Sigmoid colon (tissue), 7 donors: ENCODE measurements at places on chromosomes 4 and X. TPM values are rescaled to one million over a fixed set of nuclear protein-coding genes. Genes with fewer than 3 reads are reported as not detected.

GRCh38 chr4:41541687-41542094 lies 3.7 kb downstream of the LIMCH1 start:
- DNase-seq: no peak

DNA sequence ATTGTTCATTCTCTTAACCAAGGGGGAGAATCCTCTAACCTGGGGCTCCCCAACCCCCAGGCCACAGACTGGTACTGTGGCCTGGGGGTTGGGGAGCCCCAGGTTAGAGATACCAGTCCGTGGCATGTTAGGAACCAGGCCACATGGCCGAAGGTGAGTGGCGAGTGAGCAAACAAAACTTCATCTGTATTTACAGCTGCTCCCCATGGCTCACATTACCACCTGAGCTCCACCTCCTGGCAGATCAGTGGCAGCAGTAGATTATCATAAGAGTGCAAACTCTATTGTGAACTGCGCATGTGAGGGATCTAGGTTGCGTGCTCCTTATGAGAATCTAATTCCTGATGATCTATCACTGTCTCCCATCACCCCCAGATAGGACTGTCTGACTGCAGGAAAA lies 957.2 kb upstream of the PRKX start:
- no peak for DNase-seq

DNA sequence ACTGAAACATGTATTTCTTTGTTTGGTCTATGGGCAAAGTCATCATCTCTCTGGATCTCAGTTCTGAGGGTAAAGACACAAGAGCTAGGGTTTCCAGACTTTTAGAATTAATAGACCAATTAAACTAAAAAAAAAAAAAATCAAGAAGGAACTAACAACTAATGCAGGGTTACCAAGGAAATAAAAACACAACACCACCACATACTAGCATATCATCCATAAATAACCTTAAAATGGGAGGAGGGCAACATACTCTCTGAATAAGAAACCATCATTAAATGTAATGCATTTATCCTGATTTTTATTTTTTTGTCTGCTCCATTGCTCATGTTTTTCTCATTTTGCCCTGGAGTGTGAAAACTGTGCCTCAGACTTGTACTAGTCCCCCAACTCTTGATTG lies 33.5 kb upstream of the KLF3 start:
- no peak for DNase-seq

- no peak for DNase-seq
These were observed 1002.3 kb downstream of the FAM133A start for GRCh38 chrX:94676285-94676684.

- DNase-seq: no peak
These were observed 54.3 kb downstream of the CHST7 start for GRCh38 chrX:46627711-46628419.

DNA sequence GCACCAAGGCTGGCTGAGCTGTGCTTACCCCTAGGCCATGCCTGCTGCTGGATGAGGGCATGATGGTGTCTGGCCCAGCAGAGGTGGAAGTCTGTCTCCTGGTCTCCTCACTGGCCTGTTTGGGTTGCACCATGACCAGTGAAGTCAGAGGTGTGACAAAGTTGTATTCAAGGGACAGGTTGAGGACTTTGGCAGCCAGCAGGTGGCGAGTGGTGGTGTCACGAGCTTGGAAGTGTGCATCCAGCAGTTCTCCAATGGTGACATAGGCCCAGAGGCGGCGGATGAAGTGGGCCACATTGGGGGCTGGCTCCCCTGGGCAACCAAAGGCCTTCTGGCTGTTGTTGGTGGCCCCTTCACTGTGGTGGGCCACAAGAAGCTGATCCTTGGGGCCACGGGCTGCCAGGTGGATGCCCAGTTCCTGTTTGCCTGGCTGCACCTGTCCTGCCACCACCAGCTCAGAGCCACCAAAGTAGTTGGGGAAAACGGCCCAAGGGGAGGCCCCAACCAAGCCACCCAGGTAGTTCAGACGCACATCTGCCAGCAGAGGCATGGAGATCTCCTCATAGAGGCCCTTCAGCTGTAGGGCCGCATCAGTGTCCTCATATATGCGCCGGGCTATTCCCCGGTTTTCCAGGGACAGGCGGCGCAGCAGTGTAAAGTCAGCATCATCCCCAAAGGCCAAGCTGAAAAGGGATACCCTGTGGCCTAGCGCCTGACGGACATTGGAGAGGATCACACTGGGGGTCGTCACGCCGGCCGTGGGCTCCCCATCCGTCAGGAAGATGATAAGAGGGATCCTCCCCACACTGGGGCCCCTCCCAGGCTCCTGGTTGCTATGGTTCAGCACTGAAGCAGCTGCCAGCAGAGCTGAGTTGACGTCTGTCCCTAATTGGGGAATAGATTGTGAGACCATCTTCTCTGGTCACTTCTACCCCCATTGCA lies 39.7 kb downstream of the ITIH6 start:
- DNase-seq: no peak

DNA sequence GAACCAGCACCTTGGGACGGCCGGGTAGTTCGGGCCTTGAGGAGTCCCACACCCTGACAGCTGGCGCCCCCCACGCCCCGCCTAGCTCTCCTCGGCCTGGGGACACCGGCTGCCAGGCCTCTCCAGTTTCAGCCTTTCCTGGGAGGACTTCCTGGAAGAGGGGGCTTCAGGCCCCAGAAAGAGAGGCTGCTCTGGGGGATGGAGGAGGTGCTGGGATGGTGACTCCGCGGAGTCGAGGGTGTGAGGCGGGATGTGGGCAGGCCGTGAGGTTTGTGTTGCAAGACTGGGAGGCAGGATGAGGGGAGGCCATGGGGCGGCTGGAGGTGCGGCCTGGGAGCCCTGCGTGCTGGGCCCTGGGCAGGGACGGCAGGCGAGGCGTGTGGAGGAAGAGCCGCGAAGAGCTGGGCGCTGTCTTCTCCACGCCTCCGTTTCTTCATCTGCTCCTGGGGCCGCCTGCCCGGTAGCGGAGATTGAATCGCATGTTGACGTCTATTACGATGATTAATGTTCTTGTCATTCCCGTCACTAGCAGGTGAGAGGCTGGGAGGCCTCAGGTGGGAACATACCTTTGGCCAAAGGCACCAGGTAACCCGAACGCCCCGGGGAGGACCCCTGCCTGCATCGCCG lies 918 bp upstream of the FGFRL1 start:
- peak; percentile 90 for DNase-seq

DNA sequence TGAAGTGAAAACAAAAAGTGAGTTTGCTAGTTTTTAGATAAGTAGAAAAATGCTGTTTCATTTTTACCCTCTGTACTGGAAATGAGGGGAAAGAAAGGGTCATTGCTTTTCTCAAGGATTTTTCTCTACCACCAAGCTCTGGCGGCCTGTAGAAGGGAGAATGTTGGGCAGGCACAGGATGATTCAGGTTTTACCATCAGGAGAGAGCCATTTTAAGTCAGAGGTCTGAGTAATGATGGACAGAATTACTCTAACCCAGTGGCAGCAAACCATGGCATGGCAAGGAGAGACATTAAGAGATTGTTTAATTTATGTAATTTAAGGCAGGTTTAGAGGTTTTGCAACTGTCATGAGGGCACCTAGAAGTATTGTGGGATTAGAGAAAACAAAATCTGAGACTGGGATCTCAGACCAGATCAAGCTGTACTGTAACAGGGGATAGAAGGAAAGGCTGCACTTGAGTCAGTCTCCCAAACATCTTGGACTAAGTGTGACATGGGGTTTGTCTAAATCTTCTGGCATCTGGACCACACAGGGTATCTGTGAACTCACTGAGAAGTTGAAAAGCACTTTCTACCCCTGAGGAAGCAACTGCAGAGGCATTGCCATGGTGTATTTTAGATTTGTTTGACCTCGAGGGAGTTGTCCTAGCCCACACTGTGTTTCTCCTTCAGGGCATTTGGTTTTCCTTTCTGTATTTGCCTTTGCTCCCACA lies 81.6 kb downstream of the BANK1 start:
- DNase-seq: no peak

DNA sequence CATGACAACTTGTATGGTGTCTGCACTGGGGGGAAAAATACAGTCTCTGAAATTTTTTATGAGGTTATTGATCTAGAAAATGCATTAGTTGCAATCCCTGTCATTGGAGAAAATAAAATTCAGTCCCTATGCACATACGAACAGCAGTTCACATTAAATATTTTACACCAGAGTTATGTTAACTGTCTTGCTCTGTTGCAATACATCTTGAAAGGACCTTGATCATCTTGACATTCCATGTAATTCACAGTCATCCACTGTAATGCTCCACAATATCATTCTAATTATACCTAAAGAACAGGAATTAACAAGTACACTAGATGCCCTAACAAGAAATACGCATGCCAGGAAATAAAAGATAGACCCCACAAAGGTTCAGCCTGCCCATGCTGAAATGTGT lies 934.6 kb upstream of the PCDH10 start:
- no peak for DNase-seq

GRCh38 chrX:105515561-105515960 lies 295.1 kb upstream of the TEX13A start:
- no peak for DNase-seq

DNA sequence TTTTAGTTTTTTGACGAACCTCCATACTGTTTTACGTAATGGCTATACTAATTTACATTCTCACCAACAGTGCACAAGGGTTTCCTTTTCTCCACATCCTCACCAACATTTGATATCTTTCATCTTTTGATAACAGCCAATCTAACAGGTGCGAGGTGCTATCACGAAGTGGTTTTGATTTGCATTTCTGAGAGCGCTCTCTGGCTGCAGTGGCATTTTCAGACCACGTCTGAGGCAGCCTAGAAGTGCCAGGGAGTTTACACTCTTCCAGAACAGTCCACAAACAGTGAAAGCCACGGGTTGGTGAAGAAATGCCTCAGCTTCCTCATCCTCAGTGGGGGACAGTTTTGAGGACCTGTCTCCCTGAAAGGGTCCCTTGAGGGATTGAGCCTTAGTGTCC lies 471.0 kb downstream of the BCOR start:
- DNase-seq: no peak

GRCh38 chrX:111352424-111352823 lies 59.6 kb downstream of the DCX start:
- peak; percentile 85 for DNase-seq

DNA sequence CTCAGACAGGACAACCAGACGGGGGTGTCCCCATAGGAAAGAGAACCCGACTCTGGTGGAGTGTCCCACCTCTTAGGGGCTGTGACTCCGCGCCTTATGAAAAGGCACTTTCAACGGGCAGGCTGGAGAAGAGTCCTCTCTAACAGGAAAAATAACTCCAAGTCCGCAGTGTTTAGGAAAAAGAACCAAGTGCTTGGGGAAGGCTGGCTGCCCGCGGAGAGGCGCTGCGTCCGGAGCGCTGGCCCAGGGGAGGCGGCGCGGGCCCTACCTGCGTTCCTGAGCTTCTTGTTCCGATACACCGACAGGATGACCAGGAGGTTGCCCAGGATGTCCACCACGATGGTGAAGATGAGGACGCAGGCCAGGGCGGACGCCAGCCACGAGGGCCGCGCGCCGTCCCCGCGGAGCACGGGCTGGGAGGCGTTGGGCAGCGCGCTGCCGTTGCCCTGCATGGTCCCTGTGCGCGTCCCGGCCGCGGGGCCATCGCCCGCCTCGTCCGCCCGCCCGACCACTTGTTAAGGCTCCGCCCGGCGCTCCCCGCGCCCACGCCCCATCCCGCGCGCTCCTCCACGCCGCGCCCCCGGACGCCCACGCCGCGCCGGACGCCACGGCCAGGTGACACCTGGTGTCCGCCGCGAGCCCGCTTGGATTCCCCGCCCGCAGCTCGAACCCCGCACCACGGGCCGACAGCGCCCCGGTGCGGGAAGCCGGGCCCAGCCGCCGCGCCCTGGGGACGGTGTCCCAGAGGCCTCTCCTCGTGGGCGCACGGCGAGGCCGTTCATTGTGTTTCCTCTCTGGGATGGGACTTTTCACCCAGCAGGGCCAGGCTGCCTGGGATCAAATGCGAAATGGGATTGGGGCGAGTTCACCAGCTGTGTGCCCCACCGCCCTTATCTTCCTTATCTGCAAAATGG lies at the start of gene MTNR1A:
Gene MTNR1A (minus strand): TSS at position 654 of the 914 bp plus-strand sequence. CDS start 202 bp downstream, at position 452.
- no peak for DNase-seq

DNA sequence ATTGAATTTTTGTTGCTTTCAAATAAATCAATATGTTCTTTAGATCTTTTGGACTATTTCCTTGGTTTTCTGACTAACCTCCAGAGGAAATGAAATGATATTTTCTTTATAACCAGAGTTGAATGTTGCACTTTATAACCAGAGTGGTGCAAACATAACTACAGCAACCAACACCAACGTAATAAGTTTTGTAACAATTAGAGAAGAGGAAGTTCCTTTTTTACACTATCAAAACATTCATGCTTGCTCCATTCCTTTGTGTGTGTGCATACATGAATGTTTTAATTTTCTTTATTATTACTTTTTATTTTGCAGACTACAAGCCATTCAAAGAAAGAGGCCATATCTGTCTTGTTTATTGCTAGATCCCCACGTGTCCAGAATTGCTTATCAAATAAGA lies 193.0 kb upstream of the PPP3CA start:
- DNase-seq: no peak

- DNase-seq: no peak
These were observed 552.6 kb downstream of the PPARGC1A start for GRCh38 chr4:23337292-23337691.

RHOXF1 gene
- 2.2 TPM for total RNA-seq

INTS6L gene
- 10.5 TPM for total RNA-seq

BMP3 gene
- 63.1 TPM for total RNA-seq

RNF175 gene
- 1.8 TPM for total RNA-seq

P2RY4 gene
- total RNA-seq: not detected

ELK1 gene
- total RNA-seq: 16.4 TPM

ADAM29 gene
- not detected for total RNA-seq

SUPT20HL1 gene
- total RNA-seq: 1.1 TPM

PGAM4 gene
- total RNA-seq: not detected
